NCI-H1436 (cell line): ENCODE measurements at places on chromosomes 16 and 17.
A peak's percentile ranks its signal among the peaks of the same experiment; 100 is the strongest.

DNA sequence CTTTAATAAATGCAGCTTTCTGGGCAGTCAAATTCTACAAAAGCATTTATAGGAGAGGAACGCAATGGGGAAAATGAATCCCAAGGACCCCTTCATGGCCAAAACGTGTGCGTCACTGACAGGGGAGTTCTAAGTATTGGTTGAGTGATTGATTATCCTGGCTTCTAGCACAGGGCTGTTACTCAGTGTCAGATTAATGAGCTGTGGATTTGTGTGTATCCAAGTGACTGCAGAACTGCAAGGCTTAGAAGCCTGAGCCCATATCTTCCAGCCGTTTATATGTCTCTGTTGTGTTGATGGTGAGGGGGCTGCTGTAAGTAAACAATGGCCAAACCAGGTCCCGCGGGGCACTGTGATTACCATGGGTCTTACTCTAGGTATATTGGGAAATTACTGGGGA lies 129.4 kb downstream of the SHISA9 start:
- no peak for DNase-seq

GRCh38 chr17:38864636-38865398 lies 5.0 kb upstream of the LASP1 start:
- no peak for DNase-seq

DNA sequence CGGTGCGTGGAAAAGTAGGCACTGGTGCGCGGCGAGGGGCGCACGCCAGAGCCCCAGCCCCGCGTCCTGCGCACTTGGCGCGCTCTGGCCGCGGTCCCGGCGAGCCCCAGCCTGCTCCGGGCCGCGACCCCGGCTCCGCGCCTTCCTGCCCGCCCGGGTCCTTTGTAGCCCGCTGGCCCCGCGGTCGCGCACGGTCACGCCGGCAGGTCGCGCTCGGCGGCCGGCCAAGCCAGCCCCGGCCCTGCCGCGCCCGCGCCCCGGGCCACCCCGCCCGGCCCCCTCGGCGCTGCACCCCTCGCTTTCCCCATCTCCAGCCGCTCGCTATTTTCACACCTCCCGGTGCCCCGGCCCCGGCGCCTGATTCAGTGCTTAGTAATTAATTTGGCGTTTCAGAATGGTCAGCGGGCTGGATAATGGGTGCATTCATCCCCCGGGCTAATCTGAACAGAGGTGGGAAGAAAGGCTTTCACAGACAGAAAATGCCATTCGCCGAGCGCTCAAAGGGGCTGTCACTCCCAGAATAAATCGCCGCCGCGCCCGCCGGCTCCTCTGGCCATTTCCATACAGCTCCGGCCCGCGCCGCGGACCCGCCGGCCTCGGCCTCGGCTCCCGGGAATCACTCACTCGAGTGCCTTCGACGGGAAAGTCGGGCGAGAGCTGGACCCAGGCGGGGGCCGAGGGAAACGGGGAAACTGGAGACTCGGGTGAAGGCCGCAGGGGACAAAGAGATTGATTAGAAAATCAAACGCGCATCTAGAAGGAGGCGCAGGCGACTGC lies 17.8 kb upstream of the NTN1 start:
- no peak for DNase-seq

DNA sequence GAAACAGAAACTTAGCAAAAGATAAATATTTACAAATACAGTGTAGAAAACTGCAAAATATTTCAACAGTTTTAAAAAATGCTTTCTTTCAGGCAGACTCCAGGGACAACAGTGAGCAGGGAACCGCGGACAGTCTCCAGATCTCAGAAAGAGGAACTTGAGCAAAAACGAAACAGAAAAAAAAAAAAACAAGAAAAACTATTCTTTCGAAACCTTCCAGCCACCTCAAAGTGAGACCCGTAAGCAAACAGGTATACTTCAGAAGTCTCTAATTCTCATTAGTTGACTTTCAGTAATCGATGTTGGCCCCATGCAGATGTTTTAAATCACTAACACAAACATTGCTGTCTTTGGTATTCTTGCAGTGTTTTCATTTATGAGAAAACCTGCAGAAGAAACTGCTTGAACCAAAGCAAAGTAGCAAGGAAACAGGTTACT lies 15.7 kb upstream of the CCL1 start:
- DNase-seq, result no peak

- no peak for DNase-seq
These were observed 16.1 kb downstream of the PARN start for GRCh38 chr16:14613991-14614390.

DNA sequence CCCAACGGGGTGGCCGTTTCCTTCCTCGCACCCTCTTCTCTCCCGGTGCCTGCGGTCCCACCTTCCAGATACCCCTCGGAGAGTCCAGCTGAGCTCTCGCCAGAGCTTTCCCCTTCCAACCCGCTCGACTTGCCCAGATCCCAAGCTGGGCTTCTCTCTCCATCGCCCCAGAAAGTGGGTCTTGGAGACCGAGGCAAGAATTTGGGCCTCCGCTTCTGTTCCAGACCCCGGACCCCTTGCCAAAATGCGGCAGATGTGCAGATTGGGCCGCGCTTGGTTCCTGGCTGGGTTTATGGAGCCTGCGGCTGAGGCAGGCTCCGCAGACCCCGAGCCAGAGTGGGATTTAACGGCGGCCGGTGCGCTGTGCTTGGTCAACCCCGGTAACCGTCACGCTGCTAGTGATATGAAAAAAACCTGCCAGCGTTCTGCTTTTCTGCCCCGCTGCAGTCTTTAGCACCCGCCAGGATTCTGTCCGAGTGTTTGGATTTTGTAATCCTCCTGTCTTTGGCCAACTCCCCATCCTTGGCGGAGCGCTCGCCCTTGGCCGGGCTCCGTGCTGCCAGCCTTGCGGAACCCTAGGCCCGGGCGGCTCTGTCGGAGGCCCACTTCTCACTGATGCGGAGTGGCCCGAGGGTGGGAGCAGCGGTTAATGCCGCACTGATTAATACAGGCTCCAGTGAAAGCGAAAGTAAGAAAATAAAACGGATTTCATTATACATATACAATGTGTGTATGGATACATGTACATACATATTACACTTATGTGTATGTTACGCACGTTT lies 754 bp upstream of the SLFN11 start:
- no peak for DNase-seq

DNA sequence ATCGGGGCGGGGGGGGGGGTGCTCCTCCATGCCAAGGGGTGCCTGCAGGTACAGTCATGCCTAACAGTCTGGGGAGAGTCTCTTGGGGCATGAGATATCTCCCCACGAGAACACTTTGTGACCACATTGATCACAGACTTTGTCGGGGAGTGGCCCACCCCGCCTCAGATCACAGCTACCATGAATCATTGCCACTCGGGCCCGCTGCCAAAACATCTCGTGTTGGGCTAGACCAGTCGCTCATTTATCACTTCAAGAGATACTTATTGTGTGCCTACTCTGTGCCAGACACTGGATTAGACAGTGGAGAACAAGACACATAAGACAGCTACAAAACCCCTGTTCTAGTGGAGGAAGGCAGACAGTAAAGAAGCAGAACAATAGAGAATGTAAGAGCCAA lies 72.6 kb downstream of the CLEC16A start:
- peak; percentile 24 for DNase-seq

DNA sequence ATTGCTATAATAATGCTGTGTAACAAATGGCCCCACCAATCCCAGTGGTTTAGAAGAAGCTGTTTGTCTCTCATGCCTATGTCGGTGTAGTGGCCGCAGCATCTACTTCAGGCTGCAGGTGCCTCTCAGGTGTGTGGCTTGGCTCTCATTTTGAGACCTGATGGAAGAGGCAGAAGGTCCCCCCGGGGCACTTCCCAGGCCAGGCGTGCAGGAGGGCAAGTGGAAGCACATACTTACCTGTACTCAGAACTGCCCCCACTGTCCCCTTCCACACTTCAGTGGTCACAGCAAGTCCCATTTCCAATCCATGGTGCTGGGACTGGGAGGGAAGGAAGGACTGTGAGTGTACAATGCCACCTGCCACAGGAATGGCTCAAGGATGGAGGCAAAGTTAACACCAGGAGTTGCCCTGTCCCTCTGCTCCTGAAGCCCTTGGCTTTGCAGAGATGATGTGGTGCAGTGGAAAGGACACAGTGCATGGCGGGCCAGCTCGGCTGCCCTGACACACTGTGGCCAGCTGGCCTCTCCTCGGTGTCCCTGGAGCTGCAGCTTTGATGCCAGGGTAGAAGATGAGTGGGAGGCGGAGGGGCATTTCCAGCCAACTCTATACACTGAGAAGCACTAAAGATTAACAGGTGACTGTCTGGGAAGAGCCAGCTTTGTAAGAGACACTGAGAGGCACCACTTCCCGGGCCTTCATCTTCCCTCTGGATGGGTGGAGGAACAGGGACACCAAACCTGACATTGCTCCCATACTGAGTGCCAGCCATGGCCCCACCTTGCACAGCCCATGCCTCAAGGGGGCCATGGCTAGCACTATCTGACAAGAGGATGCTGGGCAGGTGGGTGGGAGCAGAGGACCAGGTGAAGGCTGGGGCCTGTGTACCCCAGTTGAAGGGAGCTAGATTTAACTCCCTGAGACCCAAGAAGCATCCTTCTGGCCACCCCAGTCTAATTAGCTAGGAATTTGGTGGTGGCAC lies 105.9 kb downstream of the METRNL start:
- DNase-seq, result no peak

GRCh38 chr17:66531851-66532295 lies 229.5 kb downstream of the PRKCA start:
- no peak for DNase-seq

DNA sequence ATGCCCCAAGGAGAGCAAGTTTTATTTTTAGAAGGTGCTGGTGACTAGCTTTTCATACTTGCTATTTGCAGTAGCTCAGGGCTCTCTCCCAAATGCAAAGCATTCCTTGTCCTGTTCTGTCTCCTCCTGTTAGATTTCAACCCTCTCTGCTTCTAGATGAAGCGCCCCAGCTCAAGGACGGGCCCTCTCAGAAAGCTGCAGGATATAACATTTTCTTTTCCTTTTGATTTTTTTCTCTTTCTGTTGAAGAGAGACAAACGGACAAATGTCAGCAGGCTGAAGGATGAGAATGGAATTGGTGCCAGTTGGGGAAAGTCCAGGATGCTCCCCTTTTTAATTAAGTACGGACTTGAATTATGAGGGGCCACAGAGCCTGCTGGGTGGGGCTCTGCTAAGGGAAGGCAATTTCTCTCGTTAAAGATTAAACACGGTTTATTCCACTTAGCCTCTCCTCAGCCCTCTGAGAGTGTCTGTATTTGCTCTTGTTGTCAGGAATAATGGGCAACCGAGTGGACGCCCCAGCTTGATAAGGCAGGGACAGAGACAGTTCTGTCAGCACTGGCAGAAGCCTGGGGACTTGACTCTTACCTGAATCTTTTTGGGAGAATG lies 6.2 kb upstream of the ETV4 start:
- no peak for DNase-seq

- no peak for DNase-seq
These were observed 346.6 kb downstream of the SNX29 start for GRCh38 chr16:12323007-12323758.

- DNase-seq, result no peak
These were observed 3.8 kb downstream of the IGF2BP1 start for GRCh38 chr17:49000943-49001342.

DNA sequence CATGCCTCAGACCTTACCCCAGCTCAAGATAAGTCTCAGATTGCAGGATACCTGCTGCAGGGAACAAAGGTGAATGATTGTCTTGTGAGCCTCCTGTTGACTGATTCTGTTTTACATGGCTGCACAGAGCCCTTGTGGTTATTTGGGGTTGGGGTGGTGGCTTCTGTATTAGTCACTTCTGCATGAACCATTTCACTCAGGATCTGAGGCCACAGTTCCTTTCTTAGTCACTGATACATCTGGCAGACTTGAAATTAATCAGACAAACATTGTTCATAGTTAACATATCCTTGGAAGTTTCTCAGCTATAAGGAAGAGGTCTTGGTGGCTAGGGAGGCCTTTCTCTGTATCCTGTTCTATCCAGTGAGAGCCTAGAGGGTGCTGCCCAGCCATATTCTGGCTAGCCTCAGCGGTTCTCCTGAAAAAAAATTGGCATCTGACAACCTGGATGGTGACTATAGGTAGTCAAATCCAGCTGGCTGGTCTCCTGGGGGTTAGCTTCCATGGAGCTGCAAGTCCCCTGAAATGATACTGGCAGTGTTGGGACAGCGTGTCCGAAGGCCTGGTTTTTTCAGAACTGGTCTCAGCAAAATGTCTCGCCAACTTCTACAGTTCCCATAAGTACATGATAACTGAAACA lies 8.4 kb upstream of the PLK1 start:
- no peak for DNase-seq

- no peak for DNase-seq
These were observed 14.4 kb downstream of the ASPSCR1 start for GRCh38 chr17:81991684-81992305.

DNA sequence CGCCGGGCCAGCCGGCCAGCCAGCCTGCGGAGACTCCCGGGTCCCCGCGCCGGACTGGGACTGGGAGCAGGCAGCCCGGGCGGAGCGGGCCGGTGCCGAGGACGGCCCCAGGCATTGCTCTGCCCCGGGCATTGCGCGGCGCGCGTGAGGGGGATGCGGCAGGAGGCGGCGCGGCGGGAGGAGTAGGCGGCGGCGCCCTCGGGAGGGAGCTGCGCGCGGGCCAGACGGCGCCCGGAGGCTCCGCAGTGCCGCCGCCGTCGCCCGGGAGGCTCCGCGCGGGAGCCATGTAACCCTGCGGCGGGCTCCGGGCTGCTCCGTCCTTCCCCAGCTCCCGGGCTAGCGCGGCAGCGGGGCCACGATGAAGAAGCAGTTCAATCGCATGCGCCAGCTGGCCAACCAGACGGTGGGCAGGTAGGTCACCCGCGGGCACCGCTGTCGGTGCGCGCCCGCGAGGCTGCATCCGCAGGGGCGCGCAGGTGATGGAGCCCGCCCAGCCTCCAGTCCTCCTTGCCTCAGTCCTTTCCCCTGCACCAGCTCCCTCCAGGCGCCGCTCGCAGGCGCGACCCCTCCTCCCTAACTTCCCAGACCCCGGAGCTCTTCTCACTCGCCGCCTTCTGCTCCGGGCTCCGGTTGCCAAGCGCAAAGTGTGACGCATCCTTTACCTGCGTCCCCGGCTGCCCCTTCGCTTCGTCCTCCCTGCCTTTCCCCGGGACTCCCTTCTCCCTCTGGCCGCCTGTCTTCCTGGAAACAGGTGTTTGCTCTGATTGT lies at the start of gene ARHGAP44:
Gene ARHGAP44 (plus strand): TSS at position 18 of the 768 bp plus-strand sequence. CDS start 341 bp downstream, at position 359.
- DNase-seq, result peak; percentile 24

DNA sequence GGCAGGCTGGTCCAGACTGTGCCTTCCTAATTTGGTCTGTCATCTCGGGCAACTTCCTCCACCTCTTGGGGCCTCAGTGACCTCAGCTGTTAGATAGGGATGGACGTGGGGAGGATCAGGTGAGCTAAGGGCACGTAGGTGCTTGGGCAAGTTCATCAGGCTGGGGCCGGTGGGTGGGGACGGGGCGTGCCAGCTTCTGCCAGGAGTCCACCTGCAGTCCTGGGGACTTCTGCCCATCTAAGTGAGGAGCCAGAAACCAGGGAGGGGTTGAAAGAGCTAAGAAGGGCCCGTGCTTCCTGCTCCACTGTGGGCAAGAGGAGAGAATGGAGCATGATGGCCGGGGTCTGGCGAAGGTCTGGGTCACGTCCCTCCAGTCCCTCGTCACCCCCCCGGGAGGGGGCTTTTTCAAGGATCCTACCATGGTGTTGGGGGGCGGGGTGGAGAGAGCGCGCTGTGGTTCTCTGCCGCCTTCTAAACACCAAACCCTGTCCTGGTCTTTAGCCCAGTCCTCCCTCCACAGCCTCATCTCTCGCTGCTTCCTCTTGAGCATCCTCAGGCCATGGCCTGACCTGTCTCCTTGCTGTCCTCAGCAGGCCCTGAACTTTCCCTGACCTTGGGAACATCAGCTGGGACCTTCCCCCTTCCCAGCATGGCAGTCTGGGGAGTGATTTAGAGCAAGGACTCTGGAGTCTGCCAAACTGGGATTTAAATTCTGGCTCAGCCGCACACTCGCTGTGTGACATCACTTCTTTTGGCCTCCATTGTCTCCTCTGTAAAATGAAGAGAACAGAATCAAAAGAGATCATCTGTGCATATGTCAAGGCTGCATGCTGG lies 21.6 kb downstream of the SPNS2 start:
- DNase-seq, result no peak

GRCh38 chr17:41722231-41722630 lies 10.1 kb downstream of the GAST start:
- no peak for DNase-seq
